ENCODE measurements at places on chromosomes 6 and 20.

- no peak for DNase-seq
Observed at GRCh38 chr6:13354331-13355042, 26.1 kb upstream of the TBC1D7 start.

DNA sequence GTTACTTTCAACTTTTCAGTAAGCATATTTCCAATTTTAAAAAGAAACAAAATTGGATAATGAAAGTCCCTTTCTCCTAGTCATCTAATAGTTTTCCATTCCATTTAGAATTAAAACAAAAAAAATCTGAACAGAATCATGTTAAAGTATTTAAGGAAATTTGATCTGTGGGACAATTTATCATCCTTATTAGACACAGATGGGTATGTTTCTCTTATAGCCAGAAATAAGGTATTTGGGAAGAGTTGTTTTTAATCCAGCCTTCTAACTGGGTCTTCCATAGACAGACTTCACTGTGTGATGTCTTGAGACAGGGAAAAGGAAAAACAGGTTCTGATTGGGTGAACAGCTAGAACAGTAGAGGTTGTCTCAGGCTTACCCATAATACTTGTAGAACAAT lies 39.5 kb upstream of the STXBP5 start:
- DNase-seq: no peak

- DNase-seq: no peak
Observed at GRCh38 chr6:170030284-170030815, 260.5 kb downstream of the DLL1 start.

- DNase-seq: no peak
Observed at GRCh38 chr6:157253699-157254098, 69.6 kb downstream of the TMEM242 start.

DNA sequence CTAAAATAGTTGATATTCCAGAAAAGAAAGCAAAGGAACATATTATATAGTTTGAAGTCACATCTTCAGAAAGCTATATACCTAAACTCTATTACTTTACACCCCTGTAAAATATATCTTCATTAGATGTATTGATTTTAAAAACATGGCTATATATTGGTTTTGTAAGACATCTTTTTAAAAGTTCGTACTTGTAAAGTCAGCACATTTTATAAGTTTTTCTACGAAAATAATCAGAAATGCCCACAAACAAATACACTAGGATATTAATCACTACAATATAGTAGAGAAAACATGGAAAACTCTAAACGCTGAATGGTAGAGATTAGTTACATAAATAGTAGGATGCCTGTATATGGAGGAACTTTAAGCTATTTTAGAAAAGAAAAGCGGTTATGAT lies 52.9 kb downstream of the RNF217 start:
- no peak for DNase-seq

DNA sequence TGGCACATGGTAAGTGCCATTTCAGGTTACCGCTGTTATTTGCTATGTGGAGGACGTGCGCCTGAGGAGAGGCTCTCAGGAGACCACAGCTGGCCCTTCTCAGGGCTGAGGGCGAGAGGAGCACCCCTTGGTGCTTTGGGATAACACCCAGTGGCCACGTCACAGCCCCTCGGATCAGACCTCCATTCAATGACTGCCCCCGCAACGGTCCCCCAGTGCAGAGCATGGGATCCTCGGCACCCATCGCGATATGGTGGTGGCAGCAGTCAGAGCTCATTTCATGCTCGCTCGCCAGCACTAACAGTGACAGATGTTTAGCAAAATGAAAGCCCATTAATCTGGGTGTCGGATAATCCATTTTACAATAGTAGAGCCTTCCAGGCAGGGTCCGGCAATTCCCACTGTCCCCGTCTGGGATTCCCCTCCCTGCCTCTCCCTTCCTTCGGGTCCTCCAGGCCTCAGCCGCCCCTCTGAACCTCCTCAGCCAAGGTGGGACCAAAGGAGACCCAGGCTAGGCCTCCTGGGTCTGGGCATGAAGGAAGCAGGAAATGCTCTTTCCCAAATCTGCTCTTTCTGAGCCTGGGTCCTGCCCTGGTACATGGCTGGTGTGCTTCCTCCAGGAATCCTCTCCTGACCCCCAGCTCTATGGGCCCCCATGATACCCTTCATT lies 117.1 kb downstream of the GRM4 start:
- no peak for DNase-seq

- DNase-seq: no peak
Observed at GRCh38 chr20:63774306-63774705, 34.7 kb downstream of the SLC2A4RG start.

DNA sequence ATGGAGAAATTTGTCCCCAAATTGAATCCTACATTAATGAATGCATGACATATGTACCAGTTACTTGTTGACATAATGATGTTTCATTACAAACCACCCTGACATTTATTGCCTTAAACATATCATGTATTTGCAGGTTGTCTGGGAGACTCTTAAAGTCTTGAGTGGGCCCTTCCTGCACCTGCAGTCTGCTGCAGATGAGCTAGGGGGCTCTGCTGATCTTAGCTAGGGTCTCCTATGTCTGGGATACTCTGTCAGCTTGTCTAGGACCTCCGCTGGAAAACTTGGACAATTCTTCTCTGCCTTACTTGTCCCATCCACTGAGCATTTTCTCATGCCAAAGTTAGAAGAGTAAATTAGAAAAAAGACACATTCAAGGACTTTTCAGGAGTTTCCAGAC lies 581.6 kb downstream of the HAO1 start:
- DNase-seq: no peak

- DNase-seq: no peak
Observed at GRCh38 chr6:121482004-121482693, 46.7 kb downstream of the GJA1 start.

GRCh38 chr6:160756021-160756420 lies 54.0 kb downstream of the PLG start:
- no peak for DNase-seq

DNA sequence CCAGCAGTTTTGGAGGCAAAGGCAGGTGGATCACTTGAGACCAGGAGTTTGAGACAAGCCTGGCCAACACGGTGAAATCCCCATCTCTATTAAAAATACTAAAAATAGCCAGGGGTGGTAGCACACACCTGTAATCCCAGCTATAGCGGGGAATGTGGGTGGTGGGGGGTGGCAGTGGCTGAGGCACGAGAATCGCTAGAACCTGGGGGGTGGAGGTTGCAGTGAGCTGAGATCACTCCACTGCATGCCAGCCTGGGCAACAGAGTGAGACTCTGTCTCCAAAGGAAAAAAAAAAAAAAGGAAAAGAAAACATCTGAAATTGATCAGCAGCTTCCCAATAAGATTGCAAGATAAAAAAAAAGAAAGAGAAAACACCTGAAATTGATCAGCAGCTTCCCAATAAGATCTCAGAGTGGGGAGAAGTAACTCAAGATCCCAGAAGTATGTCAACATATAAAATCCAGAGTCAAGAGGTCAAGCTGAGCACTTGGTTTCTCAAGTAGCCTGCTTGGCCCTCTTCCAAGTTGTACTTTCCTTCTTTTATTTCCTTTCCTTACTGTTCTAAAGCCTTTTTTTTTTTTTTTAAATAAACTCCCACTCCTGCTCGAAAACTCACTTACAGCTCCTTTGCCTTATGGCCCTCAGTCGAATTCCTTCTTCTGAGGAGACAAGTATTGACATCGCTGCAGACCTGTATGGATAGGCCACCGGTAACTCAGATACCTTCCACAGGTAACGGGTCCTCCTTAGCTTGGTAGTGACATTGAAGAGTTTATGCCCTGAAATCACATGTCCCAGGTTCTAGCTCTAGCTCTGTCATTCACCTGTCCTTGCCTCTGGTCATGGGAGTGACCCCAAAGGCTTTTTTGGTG lies 368.5 kb upstream of the SYNCRIP start:
- DNase-seq: no peak

DNA sequence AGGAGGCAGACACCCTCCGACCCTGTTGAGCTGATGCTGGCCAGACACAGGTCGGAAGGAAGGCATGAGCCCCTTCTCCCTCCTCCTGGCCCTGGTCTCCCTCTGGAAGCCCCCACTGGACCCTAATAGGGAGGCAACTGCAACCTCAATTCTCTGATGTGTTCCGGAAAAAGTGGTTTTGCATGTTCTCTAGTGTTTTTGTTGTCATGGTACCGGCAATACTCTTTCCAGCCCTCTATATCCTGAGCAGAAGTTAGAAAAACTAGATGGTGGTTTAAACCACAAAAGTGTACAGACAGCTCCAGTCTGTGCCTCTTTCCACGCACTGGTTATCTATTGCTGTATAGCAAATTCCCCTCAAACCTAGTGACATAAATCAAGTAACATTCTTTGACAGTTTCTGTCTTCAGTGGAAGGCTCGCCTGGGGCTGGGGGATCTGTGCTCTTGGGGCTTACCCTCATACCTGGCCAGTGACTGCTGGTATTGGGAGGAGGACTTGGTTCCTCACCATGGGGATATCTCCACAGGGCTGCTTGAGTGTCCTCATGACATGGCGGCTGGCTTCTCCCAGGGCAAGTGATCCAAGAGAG lies 37.0 kb downstream of the SYTL3 start:
- no peak for DNase-seq

GRCh38 chr6:48611332-48611731 lies 500.3 kb upstream of the PTCHD4 start:
- no peak for DNase-seq

GRCh38 chr20:44173846-44174245 lies 13.1 kb downstream of the JPH2 start:
- no peak for DNase-seq

- DNase-seq: no peak
Observed at GRCh38 chr20:10984294-10984693, 310.5 kb upstream of the JAG1 start.

DNA sequence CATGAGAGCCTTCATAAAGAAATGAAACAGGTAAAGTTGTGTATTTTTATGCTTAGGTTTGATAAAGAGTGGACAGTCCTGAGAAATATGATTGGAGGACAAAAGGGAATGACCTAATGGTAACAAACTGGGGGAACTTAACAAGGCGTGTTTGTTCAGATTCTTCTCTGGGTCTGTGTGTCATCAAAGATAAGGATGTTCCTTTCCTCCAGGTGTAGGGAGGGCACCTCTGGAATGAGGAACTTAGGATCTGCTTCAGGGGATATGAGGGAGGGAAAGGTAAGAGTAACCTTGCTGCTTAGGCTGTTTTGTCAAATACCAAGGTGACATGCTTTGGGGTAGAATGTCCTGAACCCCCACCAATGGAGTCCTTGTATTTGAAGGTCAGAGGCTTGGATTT lies 291.9 kb downstream of the KCNQ5 start:
- no peak for DNase-seq

- DNase-seq: no peak
Observed at GRCh38 chr6:92495242-92495641, 924.1 kb downstream of the EPHA7 start.

GRCh38 chr6:106974999-106975737 lies 639 bp upstream of the CD24 start:
- no peak for DNase-seq

- DNase-seq: no peak
Observed at GRCh38 chr6:5219011-5219691, 41.6 kb downstream of the LYRM4 start.

DNA sequence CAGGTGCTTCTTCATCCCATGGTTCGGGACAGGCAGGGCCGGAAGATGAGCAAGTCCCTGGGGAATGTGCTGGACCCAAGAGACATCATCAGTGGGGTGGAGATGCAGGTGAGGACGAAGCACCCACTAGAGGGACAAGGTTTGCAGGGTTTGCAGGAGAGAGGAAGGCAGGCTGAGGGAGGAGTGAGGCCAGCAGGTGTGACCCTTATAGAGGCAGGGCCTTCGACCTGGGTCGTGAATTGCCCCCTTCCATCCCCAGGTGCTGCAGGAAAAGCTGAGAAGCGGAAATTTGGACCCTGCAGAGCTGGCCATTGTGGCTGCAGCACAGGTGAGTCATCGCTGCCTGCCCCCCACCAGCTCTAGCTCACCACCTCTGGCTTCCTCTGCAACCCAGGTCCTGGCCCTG lies 8.4 kb downstream of the VARS2 start:
- no peak for DNase-seq
